HCT116 (cell line): ENCODE measurements at places on chromosomes 2 and 18.

DNA sequence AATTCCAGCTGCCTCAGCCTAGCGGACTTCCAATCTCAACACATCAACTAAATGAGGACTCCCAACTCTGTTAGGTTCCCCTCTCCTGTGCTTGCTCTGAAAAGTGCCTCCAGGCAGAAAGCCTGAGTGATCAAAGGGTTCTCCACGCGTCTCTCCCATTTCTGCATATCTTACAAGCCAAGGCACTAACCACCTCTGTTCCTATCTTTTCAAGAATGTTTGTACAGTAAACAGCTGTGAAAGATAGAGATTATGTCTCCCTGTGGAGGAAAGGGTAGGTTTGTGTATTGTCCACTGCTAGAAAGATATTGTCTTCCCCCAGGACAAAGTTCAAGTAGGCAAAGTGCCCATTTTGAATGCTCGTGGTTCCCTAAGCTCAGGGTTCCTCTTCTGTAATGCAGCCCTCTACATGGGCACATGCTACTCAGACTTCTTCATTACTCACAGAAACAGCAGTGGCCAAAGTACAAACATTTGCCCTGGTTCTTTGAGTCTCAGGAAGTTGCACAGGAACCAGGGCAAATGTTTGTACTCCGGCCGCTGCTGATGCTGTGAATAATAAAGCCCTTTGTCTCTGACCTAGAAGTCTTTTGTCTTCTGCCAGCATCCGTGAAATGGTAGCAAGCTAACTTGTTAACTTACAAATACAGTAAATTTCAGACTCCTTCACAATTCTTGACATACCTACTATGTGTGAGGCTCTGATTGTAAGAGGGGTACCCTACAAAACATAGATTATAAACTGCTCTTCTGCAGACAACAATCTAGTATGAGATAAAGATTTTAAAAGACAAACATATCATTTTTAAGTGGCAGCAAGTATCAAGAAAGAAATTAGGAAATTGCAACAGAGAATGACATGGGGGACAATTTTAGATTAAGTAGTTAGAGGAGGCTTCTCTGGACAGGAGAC lies 44.5 kb downstream of the PKDCC start:
- DNase-seq: no peak

DNA sequence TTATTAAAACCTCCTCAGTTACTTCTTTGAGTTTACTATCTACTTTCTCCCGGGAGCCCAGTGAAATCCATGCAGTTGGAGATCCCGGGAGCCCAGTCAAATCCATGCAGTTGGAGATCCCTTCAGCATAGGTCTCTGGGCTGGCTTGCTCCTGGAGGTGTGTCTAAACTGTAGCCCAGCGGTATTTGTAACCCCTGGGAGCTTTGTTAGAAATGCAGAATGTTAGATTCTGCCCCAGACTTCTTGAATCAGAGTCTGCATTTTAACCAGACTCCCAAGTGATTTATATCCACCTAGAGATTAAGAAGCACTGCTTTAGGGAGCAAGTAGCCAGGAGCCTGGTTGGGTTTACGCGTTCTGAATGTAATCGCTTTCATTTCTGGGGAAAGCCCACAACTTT lies 54.5 kb downstream of the ARHGAP28 start:
- DNase-seq: no peak

DNA sequence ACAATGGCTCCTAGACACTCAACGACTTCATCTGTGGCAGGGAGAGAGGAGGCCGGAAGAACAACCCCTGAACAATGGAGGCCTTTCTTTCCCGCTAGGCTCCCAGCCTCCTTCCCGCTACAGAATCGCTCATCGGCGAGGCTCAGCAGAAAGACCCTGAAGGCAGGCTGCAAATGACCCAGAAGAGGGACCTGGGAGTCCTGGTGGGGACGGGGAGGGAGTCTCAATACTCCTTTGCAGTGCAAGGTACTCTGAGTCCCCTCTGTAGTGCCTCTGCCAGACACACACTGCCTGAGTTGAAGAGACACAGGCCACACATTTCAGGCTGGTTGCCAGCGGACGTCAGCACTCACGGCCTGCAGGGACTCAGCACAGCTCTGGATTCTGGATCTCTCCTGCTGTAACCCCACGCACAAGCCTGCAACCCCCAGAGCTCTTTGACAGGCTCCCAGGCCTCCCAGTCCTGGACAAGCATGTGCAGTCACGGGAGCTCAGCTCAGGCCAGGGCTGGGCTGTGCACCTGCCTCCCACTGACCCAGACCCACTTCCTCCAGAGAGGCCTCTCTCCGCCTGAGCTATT lies 6.1 kb downstream of the GPR17 start:
- DNase-seq: no peak

DNA sequence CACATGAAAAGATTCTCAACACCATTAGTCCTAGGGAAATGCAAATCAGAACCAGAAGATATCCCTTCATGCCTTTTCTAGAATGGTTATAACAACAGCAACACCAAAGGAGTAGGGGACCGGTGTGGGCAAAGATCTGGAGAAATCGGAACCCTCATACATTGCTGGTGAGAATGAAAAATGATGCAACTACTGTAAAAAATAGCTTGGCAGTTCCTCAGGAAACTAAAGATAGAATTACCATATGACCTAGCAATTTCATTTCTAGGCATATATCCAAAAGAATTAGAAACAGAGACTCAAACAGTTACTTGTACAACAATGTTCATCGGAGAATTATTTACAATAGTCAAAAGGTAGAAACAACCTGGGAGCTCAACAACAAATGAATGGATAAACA lies 29.2 kb upstream of the CDH7 start:
- DNase-seq: no peak

- no peak for DNase-seq
Measured at GRCh38 chr18:54466248-54467005, 108.7 kb downstream of the C18orf54 start.

- DNase-seq: no peak
Measured at GRCh38 chr2:101402630-101403029, 15.3 kb upstream of the CREG2 start.

GRCh38 chr2:222927600-222927999 lies 66.8 kb downstream of the ACSL3 start:
- no peak for DNase-seq

- DNase-seq: no peak
Measured at GRCh38 chr18:77087393-77088141, 45.0 kb downstream of the MBP start.

GRCh38 chr2:100178085-100178788 lies 35.8 kb upstream of the AFF3 start:
- peak; percentile 88 for DNase-seq

GRCh38 chr2:54787755-54788366 lies 64.4 kb downstream of the EML6 start:
- no peak for DNase-seq

DNA sequence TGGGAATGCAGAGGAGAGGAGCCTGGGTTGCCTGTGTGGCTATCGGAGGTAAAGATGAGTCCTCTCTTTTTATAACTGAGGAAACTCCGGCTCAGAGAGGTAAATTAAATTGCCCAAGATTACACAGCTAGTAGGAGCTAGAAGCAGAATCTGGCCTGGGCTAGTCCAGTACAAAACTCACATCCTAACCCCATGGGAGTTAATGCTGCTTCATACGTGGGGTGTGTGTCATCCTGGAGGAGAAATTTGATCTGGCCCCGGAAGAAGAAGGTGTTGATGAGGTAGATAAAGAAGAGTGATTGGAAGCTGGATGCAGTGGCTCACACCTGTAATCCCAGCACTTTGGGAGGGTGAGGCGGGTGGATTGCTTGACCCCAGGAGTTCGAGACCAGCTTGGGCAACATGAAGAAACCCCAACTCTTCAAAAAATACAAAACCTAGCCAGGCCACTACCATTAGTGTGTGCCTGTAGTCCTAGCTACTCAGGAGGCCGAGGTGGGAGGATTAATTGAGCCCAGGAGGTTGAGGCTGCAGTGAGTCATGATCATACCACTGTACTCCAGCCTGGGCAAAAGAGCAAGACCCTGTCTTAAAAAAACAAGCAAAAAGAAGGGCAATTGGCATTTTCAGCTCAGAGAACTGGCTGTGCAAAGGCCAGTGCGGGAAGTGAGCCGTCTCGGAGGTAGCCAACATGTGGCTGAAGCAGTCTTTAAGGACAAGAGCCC lies 33.7 kb downstream of the CTIF start:
- DNase-seq: no peak

DNA sequence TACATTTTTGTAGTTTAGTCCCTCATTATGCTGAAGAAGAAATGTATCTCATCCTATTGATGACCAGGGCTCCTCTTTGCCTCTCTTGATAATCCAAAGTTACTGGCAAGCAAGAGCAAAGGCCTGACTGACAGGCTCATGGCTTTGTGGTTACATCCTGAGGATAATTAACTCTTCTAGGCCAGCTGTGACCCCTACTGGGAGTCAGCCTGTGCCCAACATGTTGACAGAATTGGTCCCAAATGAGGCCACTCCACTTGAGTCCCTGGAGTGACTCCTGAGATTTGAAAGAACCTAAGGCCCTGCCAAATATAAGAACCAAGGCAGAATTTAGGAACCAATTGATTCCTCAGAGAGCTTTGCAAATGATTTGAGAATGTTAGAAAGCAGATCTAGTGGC lies 973.8 kb upstream of the CELF4 start:
- no peak for DNase-seq

DNA sequence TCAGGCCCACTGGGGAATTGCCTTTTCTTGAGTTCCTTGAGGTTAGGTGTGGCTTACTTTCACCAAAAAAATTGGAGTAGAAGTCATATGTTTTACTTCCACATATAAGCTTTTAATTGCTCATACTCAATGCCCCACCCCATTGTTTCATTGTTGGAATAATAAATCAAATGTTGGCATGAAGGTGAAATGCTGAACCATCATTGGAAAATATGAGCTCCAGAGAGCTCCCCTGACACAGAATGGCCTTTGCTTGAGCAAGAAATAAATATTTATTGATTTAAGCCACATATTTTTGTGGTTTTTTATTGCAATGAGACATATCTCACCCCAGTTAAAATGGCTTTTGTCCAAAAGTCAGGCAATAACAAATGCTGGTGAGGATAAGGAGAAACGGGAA lies 167.3 kb upstream of the SRD5A2 start:
- DNase-seq: no peak

GRCh38 chr2:203461746-203462145 lies 73.4 kb downstream of the RAPH1 start:
- DNase-seq: no peak

DNA sequence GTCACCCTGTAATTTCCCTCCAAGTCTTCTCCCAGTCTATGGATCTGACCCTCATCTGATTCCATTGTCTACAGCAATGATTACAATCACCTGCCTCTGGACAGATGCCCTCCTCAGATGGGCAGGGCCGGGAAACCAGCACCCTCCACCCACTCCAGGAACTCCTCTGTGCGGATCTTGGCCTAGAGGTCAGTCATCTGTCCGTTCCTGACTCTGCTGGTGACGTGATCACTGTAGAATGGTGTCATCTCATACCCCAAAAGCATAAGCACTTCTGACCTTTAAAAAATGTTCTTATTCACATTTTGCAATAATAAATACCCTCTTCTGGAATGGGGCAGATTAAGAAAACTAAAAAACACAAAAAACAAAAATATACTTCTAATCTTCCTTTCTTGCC lies 29.5 kb upstream of the BZW1 start:
- DNase-seq: no peak

DNA sequence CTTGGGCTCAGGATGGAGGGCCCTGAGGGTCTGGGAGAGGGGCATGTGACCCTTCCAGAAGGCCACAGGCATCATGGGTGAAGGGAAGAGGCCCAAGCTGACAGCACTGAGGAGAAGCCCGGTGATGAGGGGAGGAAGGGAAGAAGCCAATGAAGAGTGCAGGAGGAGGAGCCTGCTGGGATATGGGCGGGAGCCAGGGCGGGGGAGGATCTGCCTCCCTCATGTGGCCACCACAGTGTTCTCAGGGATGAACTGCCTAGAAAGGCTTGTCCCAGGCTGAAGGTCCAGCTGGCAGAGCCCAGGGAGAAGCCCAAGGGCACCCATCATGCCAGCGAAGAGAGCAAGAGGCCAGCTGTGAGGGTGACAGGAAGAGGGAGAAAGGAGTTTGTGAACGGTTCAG lies 24.6 kb upstream of the PLB1 start:
- DNase-seq: no peak
